Left renal cortex interstitium (tissue), 4 donors: ENCODE measurements at places on chromosomes 16 and 17.

DNA sequence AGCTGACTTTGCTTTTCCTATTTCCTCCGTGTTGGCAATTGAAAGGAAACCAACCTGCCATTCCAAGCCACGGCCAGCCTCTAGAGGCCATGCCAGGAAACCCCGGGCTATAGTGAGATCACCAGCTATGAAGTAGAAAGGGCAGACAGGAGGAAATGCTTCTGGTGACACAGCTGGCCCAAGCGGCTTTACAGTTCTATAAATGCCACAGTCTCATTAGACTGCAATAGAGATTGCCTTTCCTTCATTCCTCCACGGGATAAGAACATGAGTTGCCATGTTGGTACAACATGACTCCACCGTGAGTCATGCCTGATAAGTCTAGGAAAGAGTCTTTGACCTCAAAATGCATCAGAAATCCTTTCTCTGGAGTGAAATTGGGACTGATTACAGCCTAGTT, 384.9 kb downstream of the GRIN2A start:
- DNase-seq = no peak

GRCh38 chr17:55466671-55467070, 44.6 kb downstream of the SMIM36 start:
- no peak for DNase-seq

DNA sequence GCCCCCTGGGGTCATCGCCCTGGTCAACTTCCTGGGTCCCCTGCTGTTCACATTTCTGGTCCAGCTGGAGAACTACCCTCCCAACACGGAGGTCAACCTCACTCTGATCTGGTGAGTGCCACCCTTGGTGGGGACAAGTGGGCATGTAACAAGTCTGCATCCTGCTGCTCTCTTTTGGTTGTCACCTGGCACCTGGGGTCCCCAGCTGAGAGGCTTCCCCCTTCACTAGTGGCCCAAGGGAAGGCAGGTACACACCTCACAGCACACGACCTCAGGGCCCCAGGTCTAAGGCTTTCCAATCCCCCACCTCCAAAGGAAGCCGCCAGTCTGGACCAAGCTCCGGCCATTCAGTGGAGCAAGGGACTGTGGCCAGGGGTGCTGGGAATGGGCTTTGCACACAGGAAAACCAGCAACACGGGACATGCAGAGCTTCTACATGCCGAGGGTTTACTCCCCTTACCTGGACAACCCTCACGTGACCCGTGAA, 4.4 kb downstream of the TMC8 start:
- no peak for DNase-seq

DNA sequence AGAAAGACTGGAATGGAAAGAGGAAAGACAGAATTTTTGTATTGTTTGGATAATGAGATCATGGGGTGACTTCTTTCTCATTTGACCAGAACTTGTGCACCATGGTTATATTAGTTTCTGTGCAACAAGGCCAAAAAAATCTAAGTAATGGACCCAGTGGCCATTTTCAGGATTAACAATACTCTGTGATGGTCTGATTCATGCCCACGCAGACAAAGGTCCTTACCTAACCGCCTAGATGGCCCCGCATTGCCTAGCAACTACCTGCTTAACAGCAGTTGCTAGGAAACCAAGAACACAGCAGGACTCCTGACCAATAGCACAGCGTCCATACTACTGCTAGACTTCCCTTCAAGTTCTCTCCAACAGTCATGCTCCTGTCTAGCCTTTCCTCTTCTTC, 22.4 kb downstream of the MIS12 start:
- no peak for DNase-seq

DNA sequence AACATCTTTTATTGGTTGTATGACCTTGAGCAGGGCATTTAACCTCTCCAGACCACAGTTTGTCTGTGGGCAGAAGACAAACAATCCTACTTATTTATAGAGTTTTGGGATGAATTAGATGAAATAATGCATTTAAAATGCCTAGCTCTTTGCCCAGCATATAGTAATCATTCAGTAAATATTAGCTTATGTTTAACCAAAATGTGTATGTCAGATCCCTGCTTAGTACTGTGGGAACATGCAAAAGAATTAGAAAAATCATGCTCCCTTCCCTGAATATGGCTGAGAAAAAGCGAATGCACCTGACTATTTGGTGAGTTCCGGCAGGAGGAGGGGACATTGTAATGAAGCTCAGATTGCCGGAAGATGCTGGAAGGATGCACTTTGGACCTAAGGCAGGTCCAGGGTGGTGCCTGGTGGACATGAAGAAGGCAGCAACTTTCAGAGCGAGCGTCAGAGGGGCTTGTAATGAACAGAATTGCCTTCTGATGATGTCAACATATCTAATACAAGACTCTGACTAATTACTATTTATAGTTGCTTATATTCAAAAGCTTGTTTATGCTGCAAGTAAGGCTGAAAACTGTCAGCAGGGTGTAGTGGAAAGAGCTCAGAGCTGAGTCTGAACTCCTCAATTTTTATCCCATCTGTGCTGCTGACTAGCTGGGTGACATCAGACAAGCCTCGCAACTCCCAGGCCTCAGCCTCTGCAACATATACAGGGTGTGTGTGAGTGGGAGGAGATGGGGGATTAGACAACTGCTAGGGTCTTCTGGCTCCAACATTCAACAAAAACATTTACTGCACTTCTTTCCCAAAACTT, 221.2 kb downstream of the PRKCA start:
- DNase-seq = no peak

GRCh38 chr16:22901563-22901962, 87.6 kb downstream of the HS3ST2 start:
- no peak for DNase-seq
